PC-3 (cell line): ENCODE measurements at places on chromosomes 1 and 21. TPM values are rescaled to one million over a fixed set of nuclear protein-coding genes. Genes with fewer than 3 reads are reported as not detected.

RGS16 gene
- 0.40 and 1.5 TPM in 2 replicates for total RNA-seq

FCRL2 gene
- total RNA-seq: not detected in 2 replicates

VAMP3 gene
- 64.2 and 67.2 TPM in 2 replicates for total RNA-seq

ZNF697 gene
- 3.9 and 5.3 TPM in 2 replicates for total RNA-seq

ARHGEF10L gene
- 11.2 and 11.3 TPM in 2 replicates for total RNA-seq

MPZ gene
- 0.18 TPM in 1 of 2 replicates, not detected in the other for total RNA-seq

TBX15 gene
- 0.58 TPM in 1 of 2 replicates, not detected in the other for total RNA-seq

MMP23B gene
- total RNA-seq: 25.9 and 28.4 TPM in 2 replicates

TTC24 gene
- total RNA-seq: not detected in 2 replicates

DBT gene
- 5.1 and 6.1 TPM in 2 replicates for total RNA-seq

SPRR2F gene
- not detected in 2 replicates for total RNA-seq

SPOCD1 gene
- 4.1 and 5.4 TPM in 2 replicates for total RNA-seq

HSF2BP gene
- total RNA-seq: 1.2 and 2.4 TPM in 2 replicates

AKR7A3 gene
- 0.40 and 1.2 TPM in 2 replicates for total RNA-seq

CASP9 gene
- 8.0 and 14.0 TPM in 2 replicates for total RNA-seq

TMEM53 gene
- 9.3 and 12.0 TPM in 2 replicates for total RNA-seq

CRNN gene
- total RNA-seq: not detected in 2 replicates

TMEM50B gene
- 21.5 and 25.5 TPM in 2 replicates for total RNA-seq

GLMN gene
- 8.7 and 13.6 TPM in 2 replicates for total RNA-seq

MCOLN3 gene
- total RNA-seq: 1.2 and 2.4 TPM in 2 replicates

KRTAP21-2 gene
- not detected in 2 replicates for total RNA-seq

HIVEP3 gene
- total RNA-seq: 8.4 and 9.8 TPM in 2 replicates

ZNF683 gene
- not detected in 2 replicates for total RNA-seq

RNU1-4 gene
- total RNA-seq: under 0.01 TPM in 2 replicates

TMOD4 gene
- total RNA-seq: 1.8 and 2.7 TPM in 2 replicates

AHDC1 gene
- total RNA-seq: 15.2 and 20.4 TPM in 2 replicates

DEPDC1 gene
- total RNA-seq: 21.0 and 21.6 TPM in 2 replicates

CAPN9 gene
- not detected in 2 replicates for total RNA-seq

CTNNBIP1 gene
- 78.1 and 102 TPM in 2 replicates for total RNA-seq

CDC42 gene
- total RNA-seq: 212 and 245 TPM in 2 replicates

VWA1 gene
- 59.1 and 74.5 TPM in 2 replicates for total RNA-seq

LORICRIN gene
- not detected in 2 replicates for total RNA-seq

CELA3A gene
- total RNA-seq: not detected in 2 replicates

TEDDM1 gene
- total RNA-seq: not detected in 2 replicates

HMCN1 gene
- total RNA-seq: 0.66 and 3.3 TPM in 2 replicates

MYOM3 gene
- total RNA-seq: 0.04 and 0.12 TPM in 2 replicates

OLIG1 gene
- 2.3 TPM in 1 of 2 replicates, not detected in the other for total RNA-seq

SLAMF1 gene
- not detected in 2 replicates for total RNA-seq

ENO1 gene
- total RNA-seq: 3,669 and 3,712 TPM in 2 replicates

TMEM51 gene
- total RNA-seq: 12.6 and 20.8 TPM in 2 replicates

ESPN gene
- total RNA-seq: 11.1 and 14.1 TPM in 2 replicates

MATN1 gene
- total RNA-seq: 0.63 TPM in 1 of 2 replicates, not detected in the other

FMN2 gene
- 4.6 and 8.3 TPM in 2 replicates for total RNA-seq

NR1I3 gene
- not detected in 2 replicates for total RNA-seq

HPCAL4 gene
- total RNA-seq: 0.04 and 0.12 TPM in 2 replicates

CD5L gene
- total RNA-seq: not detected in 2 replicates
